ENCODE measurements at places on chromosomes 12 and 14. TPM values are rescaled to one million over a fixed set of nuclear protein-coding genes. Genes with fewer than 3 reads are reported as not detected.

The C1QL4 gene
- not detected for total RNA-seq

The RTL1 gene
- not detected for total RNA-seq

The KLRD1 gene
- total RNA-seq = not detected

The TRIM9 gene
- 0.30 TPM for total RNA-seq

The RNF212B gene
- not detected for total RNA-seq

The DPF3 gene
- total RNA-seq = 6.6 TPM

The GALNT16 gene
- total RNA-seq = not detected

The SLC25A47 gene
- not detected for total RNA-seq

The DHRS2 gene
- 0.50 TPM for total RNA-seq

The SLC5A8 gene
- total RNA-seq = not detected

- H3K27me3 ChIP-seq = peaks cover 26% of the 10 kb centered on the region
- H3K4me3 ChIP-seq = peak overlapping the region; percentile 45
- H3K4me1 ChIP-seq = no peaks in the 10 kb centered on the region
- no peak for DNase-seq
- H3K36me3 ChIP-seq = no peaks in the 10 kb centered on the region
- H3K27ac ChIP-seq = peak overlapping the region; percentile 7
These were observed 724 bp downstream of the GTSF1 start for GRCh38 chr12:54472494-54473262.

- H3K4me1 ChIP-seq = peaks cover 26% of the 10 kb centered on the region
- no peak overlapping the region for H3K27ac ChIP-seq
- DNase-seq = no peak
- peaks cover 15% of the 10 kb centered on the region for H3K36me3 ChIP-seq
- no peak overlapping the region for H3K4me3 ChIP-seq
These were observed 23.9 kb downstream of the STX2 start for GRCh38 chr12:130815028-130815741.

DNA sequence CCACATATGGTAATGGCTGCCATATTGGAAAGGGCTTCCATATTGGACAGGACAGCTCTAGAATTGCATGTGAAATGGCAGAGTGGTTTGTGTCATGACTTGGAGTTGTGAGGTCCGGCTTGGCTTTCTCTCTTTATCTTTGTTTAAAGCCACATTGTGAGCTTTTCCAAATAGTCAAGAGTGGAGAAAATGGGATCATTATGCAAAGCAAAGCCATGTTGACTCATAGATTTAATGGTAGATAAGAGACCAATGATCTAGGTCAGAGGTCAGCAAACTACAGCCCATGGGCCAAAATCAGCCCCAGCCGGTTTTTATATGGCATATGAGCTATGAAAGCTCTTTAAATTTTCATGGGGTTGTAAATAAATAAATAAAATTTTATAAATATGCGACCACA is 449.1 kb downstream of the BCL11B start:
- H3K4me3 ChIP-seq = no peak overlapping the region
- H3K4me1 ChIP-seq = peaks cover 5% of the 10 kb centered on the region
- DNase-seq = no peak
- no peak overlapping the region for H3K27ac ChIP-seq
- no peaks in the 10 kb centered on the region for H3K27me3 ChIP-seq
- no peaks in the 10 kb centered on the region for H3K36me3 ChIP-seq

- H3K4me3 ChIP-seq = no peak overlapping the region
- H3K4me1 ChIP-seq = peaks cover 12% of the 10 kb centered on the region
- H3K27me3 ChIP-seq = peaks cover 50% of the 10 kb centered on the region
These were observed 6.7 kb upstream of the NFATC4 start for GRCh38 chr14:24361326-24361725.

- H3K27me3 ChIP-seq = no peaks in the 10 kb centered on the region
- no peak for DNase-seq
- no peaks in the 10 kb centered on the region for H3K4me1 ChIP-seq
These were observed 86.0 kb downstream of the SCFD1 start for GRCh38 chr14:30708157-30708556.

- peak overlapping the region; percentile 31 for H3K27ac ChIP-seq
- peak overlapping the region; percentile 71 for H3K4me3 ChIP-seq
- H3K27me3 ChIP-seq = peaks cover 7% of the 10 kb centered on the region
- peak; percentile 69 for DNase-seq
These were observed 90.6 kb downstream of the PAPOLA start for GRCh38 chr14:96592591-96593386.

DNA sequence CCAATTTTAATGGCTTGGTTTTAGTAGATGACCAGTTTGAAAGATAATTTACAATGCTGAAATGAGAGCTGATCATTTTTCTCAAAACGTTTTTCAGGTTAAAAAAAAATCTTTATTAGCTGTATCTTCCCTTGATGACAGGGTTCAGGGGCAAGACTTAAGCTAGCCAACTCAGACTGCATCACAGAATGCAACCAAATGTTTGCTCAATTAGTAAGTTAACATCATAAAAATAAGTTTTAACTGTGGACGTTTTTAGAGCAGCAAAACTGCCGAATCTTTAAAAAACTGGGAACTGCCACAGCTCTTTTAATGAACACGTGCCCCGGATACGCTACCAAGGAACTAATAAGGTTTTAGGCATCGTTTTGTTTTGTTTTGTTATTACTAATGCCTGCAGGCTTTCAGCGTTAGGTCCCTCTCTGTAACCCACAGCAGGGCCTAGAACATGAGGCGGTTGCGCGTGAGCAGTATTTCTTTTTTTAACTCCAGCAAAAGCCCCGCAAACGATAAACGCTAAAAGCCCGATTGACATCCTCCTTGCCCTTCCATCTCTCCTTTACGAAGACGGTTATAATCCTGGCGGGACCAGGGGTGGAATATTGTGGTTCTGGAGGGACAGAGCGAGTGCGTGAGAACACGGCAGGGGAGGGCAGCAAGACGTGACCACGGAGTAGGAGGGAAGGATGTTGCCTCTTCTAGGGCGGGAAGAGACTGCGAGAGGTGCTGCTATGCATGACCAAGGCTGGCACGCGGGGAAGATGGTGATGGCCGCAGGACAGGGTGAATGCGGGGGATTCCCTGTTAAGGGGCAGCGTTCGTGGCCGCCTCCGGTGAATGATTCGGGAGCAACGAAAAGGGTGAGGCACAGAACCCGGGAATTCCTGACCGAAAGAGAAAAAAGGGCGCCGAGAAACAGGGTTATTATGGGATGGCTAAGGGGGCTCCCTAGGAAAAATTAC is 652 bp downstream of the SUPT16H start:
- peaks cover 31% of the 10 kb centered on the region for H3K36me3 ChIP-seq
- H3K27ac ChIP-seq = peak overlapping the region; percentile 99
- peak; percentile 57 for DNase-seq
- peak overlapping the region; percentile 87 for H3K4me3 ChIP-seq
- H3K27me3 ChIP-seq = no peaks in the 10 kb centered on the region

GRCh38 chr12:93273834-93274564 is 103.7 kb upstream of the NUDT4 start:
- peak; percentile 20 for DNase-seq
- peak overlapping the region; percentile 81 for H3K27ac ChIP-seq
- peaks cover 13% of the 10 kb centered on the region for H3K4me1 ChIP-seq

DNA sequence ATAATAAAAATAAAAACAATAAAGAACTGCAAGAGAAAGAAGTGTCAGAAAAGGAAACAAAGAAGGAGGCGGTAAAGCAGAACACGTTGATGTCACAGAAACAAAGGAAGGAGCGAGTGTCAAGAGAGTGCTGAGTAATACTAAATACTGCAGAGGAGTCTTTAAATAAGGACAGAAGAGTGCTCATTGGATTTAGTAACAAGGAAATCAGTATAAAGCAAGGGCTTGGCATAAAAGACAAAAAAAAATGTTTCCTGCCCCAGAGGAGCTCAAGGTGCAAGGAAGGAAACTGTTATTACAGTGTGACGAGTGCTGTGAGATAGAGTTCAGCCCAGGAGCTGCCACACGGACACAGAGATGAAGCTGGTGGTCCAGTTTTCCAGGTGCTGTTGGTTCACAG is 8.4 kb upstream of the TUBA1A start:
- H3K4me3 ChIP-seq = no peak overlapping the region
- H3K27me3 ChIP-seq = peaks cover 25% of the 10 kb centered on the region
- H3K4me1 ChIP-seq = peaks cover 12% of the 10 kb centered on the region
- no peaks in the 10 kb centered on the region for H3K36me3 ChIP-seq
- no peak overlapping the region for H3K27ac ChIP-seq

DNA sequence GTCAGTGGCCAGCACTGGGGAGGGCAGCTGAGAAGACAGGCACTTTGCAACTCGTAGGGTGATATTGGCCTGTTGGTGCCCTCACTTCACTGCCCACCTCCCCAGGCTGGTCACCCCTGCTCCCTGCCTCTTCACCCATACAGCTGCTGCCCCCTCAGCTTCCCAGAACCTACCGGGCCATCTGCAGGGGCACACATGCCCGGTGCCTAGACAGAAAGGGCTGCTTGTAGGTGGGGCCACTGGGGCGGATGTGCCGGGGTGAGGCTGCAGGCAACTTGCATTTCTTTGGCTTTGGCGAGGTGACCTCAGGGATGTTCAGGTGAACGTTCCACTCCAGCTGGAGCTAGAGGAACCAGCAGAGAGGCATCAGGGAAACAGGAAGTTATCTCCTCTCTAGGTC is 17.2 kb downstream of the FAM186B start:
- peaks cover 5% of the 10 kb centered on the region for H3K36me3 ChIP-seq
- peak overlapping the region; percentile 19 for H3K27ac ChIP-seq
- no peaks in the 10 kb centered on the region for H3K27me3 ChIP-seq
- no peaks in the 10 kb centered on the region for H3K4me1 ChIP-seq

- no peaks in the 10 kb centered on the region for H3K27me3 ChIP-seq
- H3K36me3 ChIP-seq = peaks cover 4% of the 10 kb centered on the region
- peaks cover 47% of the 10 kb centered on the region for H3K4me1 ChIP-seq
- DNase-seq = no peak
- H3K27ac ChIP-seq = no peak overlapping the region
These were observed 217.4 kb downstream of the CRADD start for GRCh38 chr12:93894391-93895088.

DNA sequence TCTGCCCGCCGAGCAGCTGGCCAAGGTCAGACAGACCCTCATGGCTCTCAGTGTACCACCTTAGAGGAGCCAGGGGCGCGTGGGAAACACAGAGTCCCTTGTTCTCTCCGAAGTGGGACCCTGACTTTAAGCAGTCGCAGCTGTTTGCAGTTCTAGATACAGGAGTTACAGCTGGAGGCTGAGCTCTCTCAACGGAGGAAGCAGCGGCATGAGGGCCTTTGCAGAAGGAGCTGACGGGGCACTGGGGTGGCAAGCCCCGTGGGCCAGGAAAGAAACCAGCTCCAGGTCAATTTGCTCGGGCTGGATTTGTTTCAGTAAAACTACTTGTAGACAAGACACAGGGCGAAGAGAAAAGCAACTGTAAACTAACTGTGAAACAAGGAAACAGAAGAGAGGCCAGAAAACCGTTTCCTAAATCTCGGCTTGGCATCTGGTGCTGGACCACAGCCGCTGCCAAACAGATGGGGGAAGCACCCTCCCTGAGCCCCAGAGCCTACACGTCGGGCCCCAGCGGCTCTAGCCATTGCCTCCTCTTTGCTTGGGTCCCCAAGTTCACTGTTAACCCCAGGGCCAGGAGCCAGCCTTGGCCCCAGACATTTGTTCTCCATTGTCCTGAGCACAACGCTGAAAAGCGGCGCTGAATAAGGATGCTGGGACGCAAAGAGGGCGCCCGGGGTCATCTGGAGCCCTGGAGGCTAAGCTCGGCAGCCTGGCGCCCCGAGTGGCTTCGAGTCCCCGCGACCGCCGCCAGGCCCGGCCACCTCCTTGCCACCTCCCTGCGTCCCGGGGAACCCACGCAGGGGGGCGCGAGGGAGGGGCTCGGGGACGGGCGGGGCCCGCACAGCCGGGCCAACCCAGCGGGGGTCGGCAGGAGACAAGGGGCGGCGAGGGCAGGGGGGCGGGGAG is 914 bp upstream of the PACS2 start:
- H3K27me3 ChIP-seq = no peaks in the 10 kb centered on the region
- DNase-seq = no peak
- no peaks in the 10 kb centered on the region for H3K36me3 ChIP-seq
- peak overlapping the region; percentile 72 for H3K4me3 ChIP-seq
- peak overlapping the region; percentile 81 for H3K27ac ChIP-seq

DNA sequence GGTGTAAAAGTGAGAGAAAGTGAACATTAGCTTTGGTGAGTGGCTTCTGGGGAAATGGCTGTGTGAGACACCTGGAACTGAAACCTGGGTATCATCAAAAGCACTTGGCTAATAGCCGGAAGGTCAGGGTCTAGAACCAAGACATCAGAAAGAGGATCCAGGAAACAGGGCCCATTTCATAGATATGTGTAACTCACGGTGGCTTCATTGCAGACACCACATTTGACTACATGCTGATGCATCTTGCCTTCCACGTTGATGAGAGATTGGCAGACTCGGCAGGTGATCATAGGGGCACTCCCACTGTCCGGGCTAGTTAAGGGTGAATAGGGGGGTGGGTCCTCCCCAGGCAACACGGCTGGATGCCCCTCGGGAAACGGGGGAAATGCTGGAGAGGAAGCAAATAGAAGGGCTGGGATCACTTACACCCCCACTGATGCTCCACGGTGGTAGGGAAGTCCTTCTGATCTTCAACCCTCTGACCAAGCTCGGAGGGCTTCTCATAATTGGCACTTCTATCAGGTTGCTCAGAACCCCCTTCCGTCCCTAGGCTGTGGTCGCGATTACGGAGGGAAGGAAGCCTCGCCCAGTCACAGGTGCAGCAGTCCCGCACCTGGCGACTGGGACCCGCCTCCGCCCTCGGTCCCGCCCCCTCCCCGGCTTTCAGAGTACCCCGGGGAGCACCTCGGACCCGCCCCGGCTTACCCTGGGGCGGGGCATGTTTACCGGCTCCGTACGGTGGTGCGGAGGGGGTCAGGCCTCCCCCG is 593 bp downstream of the PIP4P1 start:
- peak; percentile 66 for DNase-seq
- peaks cover 28% of the 10 kb centered on the region for H3K36me3 ChIP-seq
- H3K27me3 ChIP-seq = no peaks in the 10 kb centered on the region
- peaks cover 33% of the 10 kb centered on the region for H3K4me1 ChIP-seq

DNA sequence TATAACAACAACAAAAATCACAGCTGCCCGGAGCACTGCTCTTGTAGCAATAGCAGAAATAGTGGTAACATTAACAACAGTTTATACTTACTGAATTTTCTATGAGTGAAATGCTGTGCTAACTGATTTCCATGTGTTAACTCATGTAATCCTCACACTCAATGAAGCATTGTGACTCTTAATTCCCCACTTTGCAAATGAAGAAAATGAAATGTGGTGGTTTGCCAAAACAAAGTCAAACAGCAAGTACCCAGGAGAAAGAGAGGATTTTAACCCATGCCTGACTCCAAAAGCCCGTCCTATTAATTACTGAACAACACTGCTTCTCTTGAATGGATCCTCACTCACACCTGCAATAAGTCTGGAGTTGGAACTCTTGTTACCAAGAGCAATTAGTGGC is 123.5 kb downstream of the MED13L start:
- DNase-seq = no peak
- H3K4me1 ChIP-seq = peaks cover 33% of the 10 kb centered on the region
- no peak overlapping the region for H3K27ac ChIP-seq
- no peaks in the 10 kb centered on the region for H3K27me3 ChIP-seq

GRCh38 chr12:88468581-88468980 is 111.7 kb downstream of the KITLG start:
- no peak overlapping the region for H3K27ac ChIP-seq
- H3K27me3 ChIP-seq = no peaks in the 10 kb centered on the region
- H3K4me3 ChIP-seq = no peak overlapping the region
